ENCODE measurements at places on chromosomes 4 and X.

GRCh38 chr4:101853028-101853427 is 62.5 kb downstream of the BANK1 start:
- DNase-seq: no peak

DNA sequence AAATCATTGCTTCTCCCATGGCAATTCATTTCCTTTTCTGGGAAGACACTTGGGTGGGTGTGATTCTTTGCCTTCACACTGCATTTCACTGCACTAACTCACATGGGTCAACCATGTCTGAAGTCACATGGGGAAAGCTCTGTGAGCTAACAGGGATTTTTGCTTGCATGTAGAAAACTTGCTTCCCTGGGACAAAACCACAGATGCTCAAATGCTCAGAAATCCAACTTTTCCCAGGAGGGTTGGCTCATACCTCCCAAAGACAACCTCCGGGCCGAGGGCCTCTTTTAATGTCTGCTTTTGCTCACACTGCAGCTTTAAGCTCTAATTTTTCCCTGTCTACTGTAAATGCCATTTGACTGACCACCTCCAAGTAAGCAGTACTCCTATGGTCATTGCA is 1695.2 kb downstream of the STIM2 start:
- DNase-seq: no peak

DNA sequence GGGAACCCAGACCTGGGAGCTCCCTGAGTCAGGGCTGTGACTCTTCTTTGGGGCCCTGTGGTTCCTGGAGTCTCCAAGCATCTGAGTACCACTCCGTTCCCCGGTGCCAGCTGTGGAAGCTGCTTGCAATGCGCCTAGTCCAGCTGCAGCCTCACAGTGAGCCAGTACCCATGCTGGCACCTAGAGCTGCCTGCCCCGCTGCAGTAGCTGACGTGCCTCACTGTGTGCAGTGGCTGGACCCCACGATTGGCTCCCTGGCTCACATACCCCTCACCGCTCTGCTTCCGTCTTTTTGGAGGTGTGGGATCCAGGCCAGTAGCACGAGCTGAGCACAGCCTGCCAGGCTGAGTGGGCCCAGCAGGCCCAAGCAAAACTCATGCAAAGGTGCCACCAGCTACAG is 32.1 kb upstream of the PAGE1 start:
- no peak for DNase-seq

DNA sequence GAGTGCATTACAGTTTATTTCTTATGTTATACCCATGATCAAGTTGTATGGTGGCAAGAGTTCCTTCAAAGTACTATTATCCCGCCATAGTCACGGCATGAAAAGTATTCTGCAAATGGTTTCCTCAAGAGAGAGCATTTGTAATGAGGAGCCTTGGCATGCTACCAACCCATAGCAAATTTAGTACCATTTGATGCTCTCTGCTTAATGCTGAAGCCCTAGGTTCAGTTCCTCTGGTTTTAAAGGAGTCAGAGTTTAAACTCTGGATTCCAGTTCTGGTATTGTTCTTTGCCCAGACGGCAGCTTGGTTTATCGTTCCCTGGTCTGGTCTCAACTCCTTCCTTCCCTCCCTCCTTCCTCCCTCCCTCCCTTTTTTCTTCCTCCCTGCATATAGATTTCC is 371.3 kb downstream of the BMPR1B start:
- DNase-seq: no peak

GRCh38 chr4:98779088-98779487 is 120.7 kb upstream of the TSPAN5 start:
- DNase-seq: no peak

Measured in NCI-H2171 treated with DMSO at 0.1 percent for 48 hours (cell line).